CD4-positive, alpha-beta T cell treated with Interleukin-21 for 1 hour (primary cell): ENCODE measurements at places on chromosomes 5 and 9.

DNA sequence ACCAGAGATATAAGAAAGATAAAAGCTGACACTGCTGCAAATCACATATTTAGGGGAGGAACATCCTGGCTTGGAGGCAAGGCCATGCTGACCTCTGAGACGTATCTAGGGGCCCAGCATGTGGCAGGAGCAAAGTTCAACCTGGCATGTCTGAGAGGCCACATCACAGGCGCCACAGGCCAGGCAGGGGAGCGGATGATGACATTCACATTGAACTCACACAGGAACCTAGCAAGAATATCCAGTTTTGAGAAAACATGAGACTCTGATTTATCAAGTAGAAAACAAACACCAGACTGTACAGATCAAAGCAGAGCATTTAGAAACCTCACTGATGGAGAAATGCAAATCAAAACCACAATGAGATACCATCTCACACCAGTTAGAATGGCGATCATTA lies 64.2 kb upstream of the STK32A start:
- no peak for DNase-seq

DNA sequence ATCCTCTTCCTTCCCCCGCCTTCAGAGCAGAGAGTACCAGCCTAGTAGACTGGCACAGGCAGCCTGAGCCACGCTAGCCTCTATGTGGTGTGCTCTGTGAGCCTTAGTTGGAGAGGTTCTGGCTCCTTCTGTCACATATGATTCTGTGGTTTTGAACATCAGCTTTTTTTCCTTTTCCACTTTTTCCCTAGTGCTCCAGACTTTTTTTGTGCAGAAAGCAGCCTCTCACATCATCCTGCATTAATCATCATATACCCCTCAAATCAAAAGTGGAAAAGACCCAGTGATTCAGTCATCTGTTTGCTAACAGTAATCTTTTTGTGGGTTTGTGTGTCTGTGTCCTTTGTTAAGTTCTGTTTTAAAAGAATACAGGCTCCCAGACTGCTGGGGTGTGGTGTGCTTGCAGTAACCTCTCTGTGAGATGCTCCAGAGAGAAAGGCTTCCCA lies 663.9 kb upstream of the RGMB start:
- no peak for DNase-seq

DNA sequence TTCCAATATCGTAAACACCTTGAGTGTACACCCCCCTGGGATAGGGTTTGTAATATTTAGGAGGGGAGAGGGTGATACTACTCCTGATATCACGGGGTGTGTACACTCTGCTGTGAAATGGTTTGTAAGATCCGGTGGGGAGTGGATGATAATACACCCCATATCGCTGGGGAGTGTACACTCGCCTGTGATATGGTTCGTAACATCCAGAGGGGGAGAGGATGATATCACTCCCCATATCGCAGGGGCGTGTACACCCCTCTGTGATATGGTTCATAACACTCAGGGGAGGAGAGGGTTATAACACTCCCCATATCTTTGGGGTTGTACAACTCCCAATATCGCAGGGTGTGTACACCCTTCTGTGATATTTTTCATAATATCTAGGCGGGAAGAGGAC lies 33.8 kb upstream of the SLC25A48 start:
- DNase-seq: no peak

DNA sequence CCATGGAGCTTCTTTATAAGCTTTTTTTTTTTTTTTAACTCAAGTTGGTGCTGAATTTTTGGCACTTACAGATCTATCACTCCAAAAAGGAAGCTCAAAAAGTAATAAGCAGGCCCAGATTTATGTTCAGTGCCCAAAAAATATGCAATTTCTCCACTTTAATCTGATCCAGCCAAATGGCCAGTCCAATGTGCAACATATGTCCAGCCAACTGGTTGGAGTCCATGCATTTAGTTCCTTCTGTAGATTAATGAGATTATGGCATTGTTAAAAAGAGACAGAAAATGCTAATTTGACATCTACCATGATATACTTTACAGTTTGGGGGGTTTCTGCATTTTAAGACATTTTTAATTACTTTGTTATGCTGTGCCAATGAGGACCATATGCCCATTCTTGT lies 129.5 kb downstream of the SLC1A3 start:
- no peak for DNase-seq

- DNase-seq: no peak
Measured at GRCh38 chr5:169222934-169223594, 77.9 kb downstream of the SLIT3 start.

DNA sequence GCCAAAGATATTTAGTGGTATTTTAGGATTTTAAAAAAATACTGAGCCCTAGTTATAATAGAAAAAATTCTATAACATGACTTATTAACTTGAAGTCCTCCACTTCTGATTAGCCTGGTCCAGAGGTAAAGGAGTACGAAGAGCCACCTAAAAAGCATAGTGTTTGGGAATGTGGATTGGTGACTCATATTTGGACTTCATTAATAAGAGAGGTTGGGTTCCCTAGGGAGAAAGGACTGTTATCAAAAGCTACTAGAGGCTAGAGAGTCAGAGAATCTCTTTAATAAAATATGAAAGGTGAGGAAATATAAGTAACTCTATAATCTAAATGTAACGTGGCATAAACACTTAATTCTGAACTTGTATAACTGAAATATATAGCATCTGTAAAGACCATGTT lies 180.7 kb upstream of the TARS1 start:
- no peak for DNase-seq

DNA sequence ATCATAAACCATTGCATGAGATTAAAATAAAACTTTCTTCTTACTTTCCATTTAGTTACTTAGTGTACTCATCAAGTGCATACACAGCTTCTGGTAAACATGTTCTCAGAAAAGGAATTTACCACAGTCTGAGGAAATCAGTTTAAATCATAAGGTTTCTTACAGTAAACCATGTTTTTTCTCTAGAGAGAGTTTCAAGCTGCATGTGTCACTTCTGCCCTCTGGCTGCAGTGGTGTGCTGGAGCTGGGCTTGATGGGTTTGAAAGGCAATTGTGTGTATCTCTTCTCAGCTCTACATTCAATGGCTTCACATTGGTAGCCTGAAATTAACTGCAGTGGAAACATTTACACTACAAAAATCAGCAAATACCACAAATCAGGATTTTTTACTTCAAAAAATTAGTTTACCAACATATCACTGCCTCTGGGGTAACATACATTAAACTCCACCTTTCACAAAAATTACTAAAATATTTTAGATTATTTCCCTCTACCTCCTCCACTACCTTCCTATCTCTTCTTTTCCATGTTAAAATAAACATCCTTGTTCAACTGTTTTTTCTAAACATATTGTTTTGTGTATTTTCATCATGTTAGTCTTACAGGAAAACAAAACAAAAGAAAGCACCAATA lies 414.3 kb downstream of the ANXA1 start:
- no peak for DNase-seq

DNA sequence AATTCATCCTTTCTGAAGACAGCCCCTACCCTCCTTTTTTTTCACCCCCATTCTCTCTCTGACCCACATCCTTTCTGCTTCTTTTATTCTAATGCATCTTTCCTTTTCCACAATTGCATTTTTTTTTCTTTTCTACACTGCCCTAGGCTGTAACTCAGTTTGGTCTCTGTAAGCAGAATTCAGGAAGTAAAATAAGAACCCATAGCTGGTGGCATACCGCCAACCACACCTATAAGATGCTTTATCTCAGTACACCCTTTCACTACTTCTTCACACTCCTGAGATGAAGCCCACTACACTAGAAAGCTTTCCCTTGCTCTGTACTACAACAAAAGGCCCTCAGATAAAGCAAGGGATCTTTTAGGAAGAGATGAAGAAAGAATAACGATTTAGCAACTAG lies 16.1 kb upstream of the TSSK1B start:
- DNase-seq: no peak

GRCh38 chr5:138953387-138954256 lies 78.5 kb upstream of the LRRTM2 start:
- DNase-seq: peak; percentile 15

DNA sequence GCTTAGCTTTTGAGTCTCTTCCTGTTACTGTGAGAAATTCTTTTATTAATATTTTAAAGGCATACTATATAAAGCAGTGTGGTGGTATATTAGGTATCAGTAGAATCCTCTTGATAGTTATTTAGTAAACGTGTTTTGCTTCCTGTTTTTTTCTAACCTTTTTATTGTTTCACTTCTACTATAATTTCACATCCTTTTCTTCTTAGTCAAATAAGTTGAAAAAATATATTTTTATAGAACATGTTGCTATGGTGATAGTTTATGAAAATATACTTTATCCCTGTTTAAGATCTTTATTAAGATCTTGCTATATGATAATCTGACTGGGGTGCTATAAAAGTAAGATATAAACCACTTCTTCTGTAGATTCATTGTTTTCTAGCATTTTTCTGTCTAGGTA lies 2.1 kb downstream of the POLK start:
- DNase-seq: no peak

DNA sequence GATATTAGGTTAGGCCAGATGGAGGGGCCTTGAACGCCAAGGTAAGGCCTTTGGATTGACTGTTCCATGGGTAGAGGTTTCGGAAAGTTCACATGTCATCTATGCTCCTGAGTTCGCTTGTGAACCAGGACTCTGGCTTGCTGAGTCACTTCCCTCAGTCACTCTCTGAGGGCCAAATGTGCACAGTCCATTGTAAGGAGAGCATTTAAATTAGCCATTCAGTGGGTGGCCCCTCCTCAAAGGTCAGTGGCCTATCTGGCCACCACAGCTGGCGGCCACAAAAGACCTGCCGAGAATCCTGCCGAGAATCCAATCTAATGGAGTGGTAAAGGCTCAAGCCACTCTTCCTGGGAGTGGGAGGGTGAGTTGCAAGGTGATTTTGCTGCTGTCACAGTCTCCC lies 58.9 kb upstream of the ARAP3 start:
- no peak for DNase-seq

GRCh38 chr9:7777771-7778170 lies 21.8 kb downstream of the DMAC1 start:
- no peak for DNase-seq

GRCh38 chr9:26228273-26228672 lies 550.0 kb upstream of the TUSC1 start:
- DNase-seq: no peak

GRCh38 chr9:115882911-115883310 lies 270.7 kb upstream of the PAPPA start:
- no peak for DNase-seq

DNA sequence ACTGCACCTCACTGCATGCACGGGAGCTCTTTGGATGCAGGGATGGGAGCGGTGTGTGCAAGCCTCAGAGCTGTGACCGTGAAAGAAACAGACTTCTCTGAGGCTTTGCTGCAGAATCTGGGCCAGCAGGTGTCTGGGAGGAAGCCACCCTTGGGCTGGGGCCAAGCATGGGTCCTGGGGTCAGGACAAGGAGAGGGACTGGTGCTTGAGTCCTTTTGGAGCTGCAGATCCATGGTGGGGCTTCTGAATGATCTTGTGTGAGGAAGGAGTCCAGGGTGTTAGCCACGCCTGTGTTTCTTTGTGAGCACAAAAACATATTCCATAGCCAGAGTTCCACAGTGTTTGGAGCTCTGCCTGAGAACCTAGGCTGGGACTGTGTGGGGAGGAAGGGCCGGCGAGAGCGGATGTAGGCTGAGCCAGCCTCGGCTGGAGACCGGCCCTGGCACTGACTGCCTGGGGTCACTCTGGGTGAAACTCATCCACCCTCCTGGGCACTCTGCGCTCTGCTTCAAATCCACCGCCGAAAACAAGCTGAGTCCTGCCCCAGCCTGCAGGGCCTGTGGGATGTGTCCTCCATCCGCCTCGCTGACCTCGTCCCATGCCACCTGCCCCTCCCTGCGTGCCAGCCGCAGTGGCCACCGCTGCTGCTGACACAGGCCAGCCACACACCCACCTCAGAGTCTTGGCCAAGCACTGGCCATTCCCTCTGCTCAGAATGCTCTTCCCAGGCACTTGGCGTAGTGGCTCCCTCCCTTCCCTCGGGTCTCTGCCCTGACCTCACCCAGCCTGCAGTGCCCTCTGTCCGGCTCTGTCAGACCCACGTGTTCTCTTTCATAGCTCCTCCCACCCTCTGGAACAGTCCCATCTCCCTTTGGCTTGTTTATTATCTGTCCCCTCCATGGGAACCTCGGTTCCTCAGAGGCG lies 26.7 kb downstream of the ERGIC1 start:
- no peak for DNase-seq

- DNase-seq: no peak
Measured at GRCh38 chr5:180909782-180910181, 10.8 kb downstream of the BTNL8 start.

DNA sequence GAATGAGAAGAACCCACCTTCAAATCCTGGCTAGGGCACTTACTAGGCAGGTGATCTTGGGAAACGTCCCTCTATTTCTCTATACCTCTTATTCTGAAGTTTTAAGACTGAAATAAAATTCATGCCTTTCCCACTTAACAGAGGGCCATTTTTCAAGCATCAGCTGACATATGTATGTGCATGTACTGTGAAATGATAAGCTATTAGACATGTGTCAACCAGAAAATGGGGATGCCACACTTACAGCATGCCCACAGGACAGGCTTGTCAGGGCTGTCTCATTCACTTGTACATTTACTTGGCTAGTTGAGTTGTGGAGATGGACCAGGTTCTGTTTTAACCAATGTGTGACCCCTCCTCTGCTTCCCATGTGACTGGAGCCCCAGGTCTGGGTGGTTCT lies 78.5 kb downstream of the C9orf152 start:
- DNase-seq: no peak

DNA sequence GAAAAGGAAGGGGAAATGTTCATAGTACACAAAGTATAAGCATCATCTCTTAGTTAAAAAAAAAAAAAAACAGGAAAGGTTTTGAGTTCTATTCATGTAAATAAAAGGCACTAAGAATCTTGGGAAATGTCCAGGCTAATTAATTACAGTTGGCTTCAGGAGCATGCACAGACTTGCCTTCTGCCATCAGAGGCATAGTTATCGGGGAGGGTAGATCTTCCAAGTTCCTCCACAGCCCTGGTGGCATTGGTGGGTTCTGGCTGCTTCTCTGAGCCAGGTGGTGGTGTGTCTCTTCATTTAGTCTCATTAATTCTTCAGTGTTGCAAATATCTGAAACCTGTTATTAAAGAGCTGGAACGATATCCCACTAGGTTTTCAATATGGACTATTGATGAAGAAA lies 85.2 kb downstream of the TMEM252 start:
- no peak for DNase-seq

- no peak for DNase-seq
Measured at GRCh38 chr5:150333400-150333799, 24.1 kb upstream of the TCOF1 start.

DNA sequence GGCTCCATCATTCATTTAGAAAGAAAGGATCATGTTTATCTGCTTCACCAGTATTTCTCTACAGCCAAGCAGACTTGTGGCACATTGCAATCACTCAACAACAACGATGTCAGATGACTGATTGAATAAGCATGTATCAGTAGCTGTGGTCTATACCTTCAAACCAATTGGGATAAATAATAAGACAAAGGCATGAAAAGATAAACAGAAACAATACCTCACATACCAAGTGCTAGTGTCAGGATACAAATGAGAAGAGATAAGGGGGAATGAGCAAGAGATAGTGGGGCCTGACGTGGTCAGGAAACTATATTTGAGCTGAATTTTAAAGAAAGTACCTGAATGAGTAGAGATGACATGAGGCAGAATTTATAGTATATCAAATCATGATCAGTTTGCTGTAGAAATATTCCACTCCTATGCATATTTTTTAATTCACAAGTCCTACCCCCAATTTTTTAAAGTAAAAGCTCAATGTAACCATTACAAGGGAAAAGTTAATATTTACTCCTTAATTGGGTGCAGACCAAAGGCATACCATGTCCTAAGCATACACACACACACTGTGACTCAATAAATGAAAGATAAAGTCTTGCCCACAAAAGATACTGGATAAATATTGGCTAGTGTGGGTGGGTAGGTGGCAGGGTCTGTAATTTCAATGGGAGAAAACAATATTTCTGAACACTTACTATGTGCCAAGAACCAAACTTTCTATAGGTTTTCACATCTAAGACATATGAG lies 284.5 kb downstream of the SPOCK1 start:
- DNase-seq: no peak
